ENCODE measurements at places on chromosomes 12 and 14.
A peak's percentile ranks its signal among the peaks of the same experiment; 100 is the strongest.

- DNase-seq = no peak
Measured at GRCh38 chr14:74548881-74549280, 55.3 kb downstream of the ISCA2 start.

- DNase-seq = peak; percentile 55
Measured at GRCh38 chr12:15688202-15688736, 100.9 kb downstream of the EPS8 start.

- DNase-seq = peak; percentile 93
Measured at GRCh38 chr14:20530771-20531571, 25.6 kb downstream of the RNASE10 start.

GRCh38 chr12:106907411-106907810 is 48.3 kb upstream of the TMEM263 start:
- DNase-seq = peak; percentile 23

- DNase-seq = peak; percentile 89
Measured at GRCh38 chr12:98002887-98003493, 512.4 kb upstream of the TMPO start.

DNA sequence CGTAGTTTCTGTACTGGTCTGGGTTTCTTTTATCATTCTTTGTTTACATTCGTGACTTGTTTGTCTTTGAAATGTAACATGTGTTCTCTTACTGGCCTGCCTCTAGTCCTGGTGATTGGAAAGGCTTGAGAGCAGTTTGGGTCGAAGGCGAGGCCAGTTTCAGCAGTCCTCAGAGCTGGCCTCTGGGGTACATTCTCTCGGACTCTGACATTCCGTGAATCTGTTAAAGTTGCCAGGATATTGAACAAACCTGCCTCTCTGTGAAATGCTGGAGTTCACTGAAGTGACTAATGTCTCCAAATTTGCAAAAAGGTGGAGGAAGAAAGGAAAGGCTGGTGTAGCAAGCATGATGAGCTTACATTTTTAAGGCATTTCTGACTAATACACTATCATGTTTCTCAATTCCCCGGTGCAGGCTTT is 1.5 kb downstream of the PLEKHA5 start:
- peak; percentile 62 for DNase-seq

- no peak for DNase-seq
Measured at GRCh38 chr12:65608319-65608916, 215.9 kb upstream of the HMGA2 start.
